ENCODE measurements at places on chromosomes 13 and 19.
A peak's percentile ranks its signal among the peaks of the same experiment; 100 is the strongest.

- no peak for DNase-seq
Measured at GRCh38 chr13:113090806-113091205, 14.8 kb upstream of the F7 start.

DNA sequence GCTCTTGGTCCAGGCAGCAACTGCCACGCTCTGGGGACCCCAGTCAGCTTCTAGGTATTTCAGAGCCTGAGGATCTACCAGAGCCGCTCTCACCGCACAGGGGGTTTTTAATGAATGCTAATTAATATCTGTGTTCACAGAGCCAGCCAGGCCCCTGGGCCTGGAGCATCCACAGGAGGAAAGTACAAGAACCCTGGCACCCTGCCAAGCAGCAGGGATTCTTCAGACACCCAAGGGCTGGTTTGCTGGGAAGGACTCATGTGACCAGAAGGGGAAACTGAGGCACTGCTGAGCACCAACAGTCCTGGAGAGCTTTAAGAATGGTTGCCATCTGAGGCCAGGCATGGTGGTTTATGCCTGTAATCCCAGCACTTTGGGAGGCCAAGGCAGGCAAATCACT is 38.0 kb upstream of the ADGRE5 start:
- DNase-seq, result no peak

DNA sequence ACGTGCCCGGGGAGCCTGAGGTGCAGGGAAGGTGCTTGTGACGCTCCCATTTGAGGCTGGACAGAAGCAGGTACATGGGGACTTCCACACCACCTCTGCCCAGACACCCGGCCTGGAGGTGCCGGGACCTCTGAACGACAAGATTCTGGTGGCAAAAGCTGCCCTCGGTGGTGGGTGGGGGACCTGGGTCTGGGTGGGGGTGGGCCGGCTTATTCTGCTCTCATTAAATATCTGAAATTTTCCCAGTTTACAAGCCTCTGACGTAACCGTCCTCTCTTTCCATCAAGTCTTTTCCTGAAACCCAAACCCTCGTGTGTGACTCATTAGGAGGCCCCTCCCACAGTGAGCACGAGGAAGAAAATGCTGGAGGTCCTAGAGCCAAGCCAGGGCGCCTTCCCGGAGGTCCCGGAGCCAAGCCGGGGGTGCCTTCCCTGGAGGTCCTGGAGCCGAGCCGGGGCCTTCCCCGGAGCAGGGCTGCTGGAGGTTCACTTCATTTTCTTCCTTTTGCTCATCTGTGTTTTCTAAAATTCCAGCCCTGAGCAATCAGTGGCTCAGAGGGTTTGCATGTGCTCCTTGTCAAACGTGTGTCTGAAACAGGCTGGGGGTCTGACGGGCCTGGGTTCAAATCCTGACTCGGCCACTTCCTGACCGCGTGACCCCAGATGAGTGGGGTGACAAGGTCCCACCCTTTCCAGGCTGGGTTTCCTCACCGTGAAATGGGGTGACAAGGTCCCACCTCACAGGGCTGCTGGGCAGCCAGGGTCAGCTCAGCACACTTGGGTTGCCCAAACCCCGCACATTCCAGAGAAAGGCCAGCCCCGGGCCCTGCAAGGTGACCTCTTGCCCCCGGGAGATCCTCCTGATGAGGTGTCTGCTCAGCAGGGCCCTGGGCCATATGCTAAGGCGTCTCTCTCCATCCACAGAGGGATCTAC is 10.0 kb downstream of the CFD start:
- DNase-seq, result no peak

GRCh38 chr13:35856721-35857364 is 274.3 kb downstream of the DCLK1 start:
- DNase-seq, result no peak

- DNase-seq, result no peak
Measured at GRCh38 chr13:28493740-28494503, 1.0 kb downstream of the FLT1 start.

GRCh38 chr19:43781630-43782310 is 997 bp upstream of the KCNN4 start:
- no peak for DNase-seq

GRCh38 chr13:33787051-33787591 is 30.8 kb upstream of the RFC3 start:
- DNase-seq, result no peak

- no peak for DNase-seq
Measured at GRCh38 chr19:5386841-5387240, 46.2 kb upstream of the PTPRS start.

DNA sequence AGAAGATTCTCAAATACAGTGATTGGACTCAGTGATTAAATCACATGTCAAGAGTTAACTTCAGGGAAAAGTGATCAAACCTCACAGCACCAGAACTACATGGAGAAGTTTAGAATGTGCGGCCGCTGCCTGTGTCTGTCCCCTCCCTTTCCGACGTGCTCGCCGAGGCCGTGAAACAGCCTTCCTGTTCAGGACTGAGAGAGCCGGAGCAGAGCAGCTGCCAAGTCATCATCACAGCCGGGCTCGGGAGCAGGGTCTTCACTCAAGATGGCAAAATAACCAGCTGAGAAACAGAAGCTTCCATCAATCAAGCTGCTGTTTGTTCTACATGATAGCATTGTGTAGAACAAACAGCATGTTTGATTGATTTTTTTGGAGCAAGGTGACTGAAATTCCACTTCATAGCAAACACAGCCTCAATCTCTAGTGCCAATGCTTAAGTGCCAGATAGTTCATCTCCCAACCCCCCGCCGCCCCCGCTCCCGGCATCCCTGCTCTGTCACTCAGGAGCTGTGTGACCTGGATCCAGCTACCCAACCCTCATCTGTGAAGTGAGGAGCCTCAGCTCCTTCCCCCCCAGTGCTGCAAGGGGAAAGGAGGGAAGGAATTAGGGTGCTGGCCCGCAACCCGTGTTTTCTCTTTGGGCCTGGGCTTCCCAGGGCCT is 70.6 kb downstream of the HSPH1 start:
- no peak for DNase-seq

GRCh38 chr13:31930901-31931522 is 100.6 kb upstream of the FRY start:
- DNase-seq, result no peak

- DNase-seq, result no peak
Measured at GRCh38 chr13:20360041-20360491, 127.9 kb upstream of the GJB6 start.

DNA sequence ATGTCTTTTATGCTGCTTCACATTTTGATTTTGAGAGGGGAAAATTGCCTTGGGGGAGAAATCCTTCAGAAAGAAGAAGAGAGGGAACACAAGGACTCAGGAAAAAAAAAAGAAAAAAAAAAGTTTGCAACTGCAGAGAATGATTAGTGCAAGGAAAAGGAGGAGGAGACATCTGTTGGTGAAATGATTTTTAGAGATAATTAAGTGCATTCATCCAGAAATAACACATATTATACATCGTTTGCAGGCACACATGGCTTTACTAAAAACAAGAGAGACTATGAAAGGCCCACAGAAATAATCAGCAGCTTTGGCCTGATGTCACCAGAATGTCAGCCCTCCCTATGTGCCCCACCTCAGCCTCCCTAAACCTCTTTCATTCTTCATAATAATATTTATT is 1058.2 kb downstream of the PCDH9 start:
- peak; percentile 42 for DNase-seq

DNA sequence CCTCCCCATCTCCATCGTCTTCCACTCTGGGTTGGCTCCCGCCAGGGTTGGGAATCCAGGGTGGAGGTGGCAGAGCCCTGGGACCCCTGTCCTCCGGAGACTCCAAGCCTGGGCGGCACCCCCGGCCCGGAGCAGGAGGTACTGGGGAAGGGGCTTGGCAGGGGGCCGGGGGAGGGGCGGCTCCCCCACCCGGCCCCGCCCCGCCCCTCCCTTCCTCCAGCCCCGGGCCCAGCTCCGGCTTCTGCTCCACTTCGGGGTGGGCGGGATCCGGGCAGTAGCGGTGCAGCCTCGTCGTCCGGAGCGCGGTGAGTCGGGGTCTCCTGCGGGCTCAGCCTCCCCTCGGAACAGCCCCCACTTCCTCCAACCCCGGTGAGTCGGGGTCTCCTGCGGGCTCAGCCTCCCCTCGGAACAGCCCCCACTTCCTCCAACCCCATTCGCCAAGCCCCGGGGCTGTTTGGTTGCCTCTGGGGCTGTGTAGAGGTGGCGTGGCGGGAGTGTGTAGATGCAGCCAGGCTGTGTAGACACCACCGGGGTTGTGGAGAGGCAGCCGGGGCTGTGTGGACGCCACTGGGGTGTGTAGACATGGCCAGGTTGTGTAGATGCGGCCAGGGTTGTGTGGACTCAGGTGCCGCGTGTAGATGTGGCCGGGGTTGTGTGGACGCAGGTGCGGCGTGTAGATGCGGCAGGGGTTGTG is at the start of gene TMPRSS9:
TSS of gene TMPRSS9 (plus strand) at position 274 of the 694 bp plus-strand sequence. CDS start 29,521 bp downstream, outside the sequence.
- DNase-seq, result no peak

DNA sequence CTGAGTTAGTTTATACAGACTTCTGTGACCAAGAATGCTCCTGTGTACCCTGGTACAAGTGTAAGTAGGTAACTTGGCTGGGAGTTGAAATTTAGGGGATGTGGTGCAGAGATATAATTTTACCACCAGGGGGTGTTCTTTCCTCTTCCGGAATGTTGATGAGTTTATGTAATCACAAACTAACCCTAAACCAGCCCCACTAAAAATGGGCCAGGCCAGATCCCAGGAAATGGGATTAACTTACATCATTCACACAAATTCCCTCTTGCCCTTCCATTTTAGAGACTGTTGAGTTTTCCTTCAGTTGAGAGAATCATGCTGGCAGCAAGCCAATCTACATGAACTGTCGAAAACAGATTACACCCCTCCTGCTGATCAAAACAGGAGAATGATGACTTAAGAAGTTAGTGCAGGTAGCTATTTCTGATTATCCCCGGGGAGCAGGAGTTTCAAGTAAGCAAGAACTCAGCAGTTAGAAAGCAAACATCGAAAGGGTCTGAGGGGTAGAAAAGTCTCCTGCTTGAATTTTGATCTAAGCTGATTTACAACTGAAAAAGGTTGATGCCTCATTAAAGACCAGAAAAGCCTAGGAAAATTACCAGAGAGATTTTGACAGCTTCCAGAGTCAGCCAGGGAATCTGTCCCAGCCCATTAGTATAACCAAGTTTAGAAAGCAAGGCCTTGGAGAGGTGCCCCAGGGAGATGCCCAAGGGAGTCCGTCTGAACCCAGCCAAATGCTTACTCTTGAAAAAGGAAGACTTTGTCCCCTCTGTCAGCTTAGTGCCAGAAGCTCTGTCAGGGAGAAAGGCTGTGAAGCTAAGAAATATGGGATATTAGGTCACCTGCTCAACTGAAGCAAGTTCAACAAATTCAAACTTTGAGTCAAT is 32.3 kb upstream of the MED4 start:
- peak; percentile 6 for DNase-seq

DNA sequence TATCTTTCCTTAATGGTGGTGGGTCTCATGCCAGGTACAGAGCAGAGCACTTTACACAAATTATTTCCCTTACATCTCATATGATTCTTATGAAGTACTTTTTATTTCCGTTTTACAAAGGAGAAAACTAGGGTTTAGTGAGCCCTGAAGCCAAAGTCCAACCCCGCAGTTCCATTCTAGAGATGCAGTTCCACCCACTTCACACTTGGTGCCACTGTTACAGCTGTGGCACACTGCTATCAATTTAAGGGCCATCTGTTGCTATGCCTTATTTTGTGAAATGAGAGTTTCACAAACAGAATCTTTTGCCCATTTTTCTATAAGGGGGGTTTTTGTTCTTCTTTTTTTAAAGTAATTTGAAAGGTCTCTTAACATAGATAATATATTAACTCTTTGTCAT is 12.9 kb downstream of the MIPEP start:
- no peak for DNase-seq

GRCh38 chr19:17488593-17489391 is 18.5 kb downstream of the SLC27A1 start:
- no peak for DNase-seq

GRCh38 chr19:30367421-30367820 is 4.8 kb upstream of the ZNF536 start:
- no peak for DNase-seq

- no peak for DNase-seq
Measured at GRCh38 chr13:105567951-105568525, 967.4 kb downstream of the EFNB2 start.

DNA sequence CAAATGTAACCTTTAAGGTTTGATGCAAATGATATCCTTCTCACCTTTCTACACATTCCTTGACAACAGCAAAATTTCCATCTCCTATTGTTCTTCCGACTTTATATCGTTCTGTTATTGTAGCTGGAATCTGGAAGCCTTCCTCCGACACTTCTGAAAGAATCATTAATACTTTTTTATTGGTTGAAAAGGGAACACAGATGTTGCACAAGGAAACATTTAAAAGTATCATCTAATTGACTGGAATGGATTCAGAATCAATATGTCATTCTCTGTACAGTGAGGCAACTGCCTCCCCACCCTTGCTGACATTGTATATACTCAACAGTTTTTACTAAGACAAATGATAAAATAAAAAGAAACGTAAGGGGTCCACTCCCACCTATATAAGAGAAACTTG is 295.2 kb downstream of the DCLK1 start:
- DNase-seq, result no peak

GRCh38 chr13:28659621-28659970 is 666 bp downstream of the POMP start:
- DNase-seq, result no peak

GRCh38 chr13:94464771-94465170 is 14.7 kb downstream of the DCT start:
- DNase-seq, result no peak

DNA sequence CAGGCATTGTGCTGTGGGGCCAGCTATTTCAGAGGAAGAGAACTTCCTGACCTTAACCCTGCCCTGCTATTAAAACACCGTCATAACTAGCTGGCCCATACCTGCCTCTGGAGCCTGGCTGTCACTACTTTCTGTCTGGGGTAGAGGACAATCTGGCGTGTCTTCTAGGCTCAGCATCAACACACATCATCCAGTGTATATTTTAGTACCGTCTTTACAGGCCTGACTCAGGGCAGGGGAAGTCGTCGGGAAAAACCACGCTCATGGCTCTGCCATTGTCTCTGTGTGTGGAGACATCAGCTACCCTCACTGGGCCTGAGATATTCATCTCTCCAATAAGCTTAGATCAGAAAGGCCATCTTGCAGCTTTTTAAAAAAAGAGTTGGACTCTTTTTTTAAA is 151.1 kb downstream of the KATNAL1 start:
- no peak for DNase-seq

DNA sequence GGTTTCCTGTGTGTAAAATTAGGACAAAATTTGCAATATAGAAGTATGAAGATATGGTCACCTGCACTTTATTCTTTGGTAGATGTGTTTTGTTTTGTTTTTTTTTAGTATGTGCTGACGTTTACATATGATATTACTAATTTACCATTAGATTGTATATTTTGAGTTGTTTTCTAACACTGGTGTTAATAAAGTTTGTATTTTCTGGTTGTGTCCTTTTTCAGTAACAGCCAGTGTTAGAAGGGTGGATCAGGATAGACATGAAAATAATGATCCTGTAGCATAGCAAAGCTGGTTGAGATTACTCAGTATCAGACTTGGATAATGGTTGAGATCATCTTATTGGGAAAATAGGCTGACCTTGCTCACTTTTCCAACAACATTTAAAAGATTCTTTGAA is 6.2 kb downstream of the NAA16 start:
- no peak for DNase-seq

DNA sequence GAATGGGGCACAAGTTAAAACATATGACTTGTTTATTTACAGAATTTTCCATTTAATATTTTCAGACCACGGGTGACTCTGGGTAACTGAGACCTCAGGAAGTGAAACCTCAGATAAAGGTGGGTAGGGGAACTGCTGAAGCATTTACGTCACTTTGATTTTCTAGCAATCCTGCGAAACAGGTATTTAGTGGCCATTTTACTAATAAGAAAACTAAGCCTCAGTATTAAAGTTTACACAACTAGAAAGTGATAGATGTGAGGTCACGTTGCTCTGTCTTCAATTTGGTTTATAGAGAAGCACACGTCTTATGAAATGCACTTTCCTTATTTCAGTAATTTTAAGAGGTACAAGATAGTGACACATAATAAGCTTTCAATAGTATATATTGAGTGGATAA is 402.8 kb downstream of the FGF9 start:
- DNase-seq, result no peak

Data from NCI-H1417 treated with DMSO at 0.1 percent for 48 hours (cell line).